ENCODE measurements at places on chromosomes 2 and 18.

DNA sequence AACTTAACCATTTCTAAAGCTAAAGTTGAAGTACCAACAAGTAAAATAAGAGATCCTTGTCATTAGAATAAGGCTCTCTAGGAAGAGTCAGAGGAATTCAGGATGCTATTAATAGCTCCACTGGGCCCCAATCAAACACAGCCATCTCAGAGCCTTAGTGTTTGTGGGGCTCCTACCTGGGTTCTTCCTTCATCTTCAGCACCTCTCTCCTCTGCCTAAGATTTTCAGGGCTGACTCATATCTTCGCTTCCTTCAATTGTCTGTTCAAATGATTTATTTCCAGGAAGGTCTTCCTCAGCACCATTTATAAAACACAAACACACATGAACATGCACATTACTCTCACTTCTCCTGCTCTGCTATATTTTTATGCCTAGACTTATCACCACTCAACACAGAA, 119.5 kb downstream of the COL6A3 start:
- no peak for DNase-seq

GRCh38 chr2:135130751-135131150, 78.7 kb downstream of the RAB3GAP1 start:
- no peak for DNase-seq

- DNase-seq, result no peak
Observed at GRCh38 chr18:64403784-64404503, 255.1 kb upstream of the LINC00305 start.

DNA sequence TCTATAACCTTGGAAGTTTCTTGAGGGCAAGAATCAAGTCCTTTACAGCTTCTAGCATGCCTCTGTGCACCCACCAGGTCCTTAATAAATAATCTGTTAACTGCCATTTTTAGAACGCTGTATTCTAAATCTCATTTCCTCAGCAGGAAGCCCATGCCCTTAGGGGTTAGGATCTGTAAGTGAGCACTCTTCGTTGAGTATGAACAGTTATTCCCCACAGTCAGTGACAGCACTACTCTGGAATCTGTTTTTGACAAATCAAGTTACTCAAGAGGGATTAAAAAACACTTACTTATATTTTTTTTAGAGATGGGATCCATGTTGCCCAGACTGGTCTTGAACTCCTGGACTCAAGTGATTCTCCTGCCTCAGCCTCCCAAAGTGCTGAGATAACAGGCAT, 14.6 kb downstream of the PAIP2B start:
- DNase-seq, result no peak

DNA sequence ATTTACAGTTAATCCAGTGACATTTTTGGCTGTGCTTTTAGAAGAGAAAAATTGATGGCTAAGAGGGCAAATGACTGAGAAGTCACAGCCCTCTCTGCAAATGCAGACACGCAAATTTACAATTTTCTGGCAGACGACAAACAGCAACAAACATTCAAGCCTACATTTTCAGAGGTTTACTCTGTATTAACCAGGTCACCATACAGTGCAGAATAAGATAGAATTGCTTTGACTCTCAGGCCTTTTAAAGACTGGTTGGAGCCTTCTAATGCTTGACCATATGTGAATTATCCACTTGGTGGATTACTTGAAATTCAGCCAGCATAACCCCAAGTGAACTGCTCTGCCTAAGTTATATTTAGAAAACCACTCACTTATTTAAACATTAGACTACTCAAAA, 280.9 kb upstream of the STON1 start:
- no peak for DNase-seq

- no peak for DNase-seq
Observed at GRCh38 chr2:223475901-223476300, 126.3 kb downstream of the SCG2 start.

DNA sequence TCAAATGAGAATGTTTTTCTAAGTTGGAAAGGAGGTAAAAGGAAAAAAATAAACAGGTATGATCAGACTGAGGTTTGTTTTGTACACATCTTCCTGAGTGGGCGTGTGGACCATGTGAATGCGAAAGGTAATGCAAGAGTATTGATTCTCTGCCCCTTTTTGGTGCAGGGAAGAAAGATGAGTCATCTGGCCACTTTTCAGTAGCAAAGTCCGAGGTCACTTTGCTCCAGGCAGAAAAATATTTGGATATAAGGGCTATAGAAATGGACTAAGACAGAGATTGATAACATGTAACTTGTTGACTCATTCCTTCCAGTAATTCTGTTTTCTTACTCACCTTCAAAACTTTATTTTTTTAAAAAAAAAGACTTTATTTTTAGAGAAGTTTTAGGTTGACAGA, 130.5 kb downstream of the DSEL start:
- DNase-seq, result no peak
